ENCODE measurements at places on chromosomes 4 and X.

DNA sequence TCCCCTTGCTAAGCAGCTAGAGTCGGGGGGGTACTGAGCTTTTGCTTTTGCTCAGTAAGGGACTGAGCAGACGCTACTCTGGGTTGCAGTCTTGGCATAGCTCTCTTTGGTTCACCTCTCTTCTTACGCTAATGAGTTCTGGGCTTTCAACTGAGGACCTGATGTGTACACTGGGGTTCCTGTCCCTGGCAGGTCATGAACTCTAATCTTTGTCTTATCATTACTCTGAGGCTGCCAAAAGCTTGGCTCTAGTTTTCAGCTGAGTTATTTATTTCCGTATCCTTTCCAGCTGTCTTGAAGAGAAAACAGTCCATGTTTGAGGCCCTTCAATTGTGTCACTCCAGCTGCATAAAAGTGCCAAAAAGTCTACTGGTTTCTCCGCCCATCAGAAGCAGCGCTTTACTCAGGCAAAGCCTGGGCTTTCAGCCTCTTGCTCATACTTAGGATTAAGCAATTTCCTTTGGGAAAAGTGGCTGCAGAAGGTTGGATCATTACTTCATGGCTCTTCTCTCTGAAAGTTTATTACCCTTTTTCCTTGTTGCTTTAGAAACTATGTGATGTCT is 121.0 kb upstream of the STOX2 start:
- DNase-seq, result no peak

DNA sequence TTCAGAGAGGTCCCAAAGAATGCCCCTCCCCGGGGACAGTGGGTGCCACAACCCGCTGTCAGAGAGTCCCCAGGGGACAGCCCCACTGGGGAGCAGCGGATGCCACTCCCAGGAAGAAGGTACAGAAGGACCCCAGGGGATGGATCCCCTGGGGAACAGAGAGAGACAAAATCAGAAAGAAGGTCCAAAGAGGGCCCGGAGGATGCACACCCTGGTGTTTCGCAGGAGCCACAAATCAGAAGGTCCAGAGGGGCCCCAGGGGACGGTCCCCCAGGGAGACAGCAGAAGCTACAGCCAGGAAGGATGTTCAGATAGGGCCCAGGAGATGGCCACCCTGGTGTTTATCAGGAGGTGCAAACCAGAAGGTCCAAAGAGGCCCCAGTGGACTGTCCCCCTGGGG is 1.4 kb downstream of the TEX13D start:
- DNase-seq, result no peak

- no peak for DNase-seq
Observed at GRCh38 chr4:129804461-129804981, 708.6 kb downstream of the C4orf33 start.

DNA sequence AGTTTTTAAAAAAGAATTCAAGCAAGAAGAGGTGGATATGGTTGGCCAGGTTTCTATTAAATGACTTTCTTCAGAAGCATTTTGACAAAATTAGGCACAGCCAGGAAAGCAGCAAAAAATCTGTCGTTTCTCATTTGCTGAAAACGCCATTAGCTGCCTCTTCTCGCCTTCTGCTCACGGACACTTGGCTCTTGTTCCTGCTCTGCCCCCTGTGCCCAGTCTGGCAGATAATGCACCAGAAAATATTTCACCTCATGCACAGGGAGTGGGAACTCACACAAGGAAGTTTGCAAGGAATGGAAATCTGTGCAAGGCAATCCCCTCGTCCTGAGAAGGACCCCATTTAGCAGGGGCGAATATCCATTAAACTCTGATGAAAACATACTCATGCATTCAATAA is 260.0 kb downstream of the PACRGL start:
- no peak for DNase-seq

DNA sequence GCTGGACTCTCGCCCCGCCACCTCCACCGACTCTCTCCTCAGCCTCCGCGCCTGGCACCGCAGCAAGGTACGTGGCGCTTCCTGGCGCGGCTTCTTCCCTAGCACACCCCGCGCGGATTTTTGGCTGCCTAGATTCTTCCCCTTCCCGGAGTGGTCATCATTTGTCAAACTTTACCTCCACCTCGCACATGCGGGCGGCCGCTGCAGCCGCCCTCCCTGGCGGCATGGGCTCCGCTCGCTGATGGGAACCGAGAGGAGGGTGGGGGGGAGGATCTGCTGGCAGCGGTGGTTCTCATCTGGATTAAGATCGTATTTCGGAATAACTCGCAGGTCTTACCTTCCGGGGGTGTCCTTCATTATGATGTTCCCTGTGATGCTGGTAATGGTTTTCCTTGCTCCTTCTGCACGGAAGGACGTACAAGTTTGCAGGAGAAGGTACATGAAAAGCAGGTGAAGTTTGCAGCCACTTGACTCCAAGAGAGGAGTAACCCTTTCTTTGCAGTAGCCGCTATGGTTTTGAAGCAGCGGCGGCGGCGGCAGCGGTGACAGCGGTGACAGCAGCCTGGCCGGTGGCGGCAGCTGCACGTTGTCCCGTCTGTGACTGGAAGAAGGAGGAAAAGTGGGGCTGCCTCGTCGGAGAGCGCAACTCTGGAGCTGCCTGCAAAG is 2183.9 kb upstream of the TENM3 start:
- no peak for DNase-seq

- no peak for DNase-seq
Observed at GRCh38 chr4:94410678-94411206, 41.0 kb upstream of the PDLIM5 start.

DNA sequence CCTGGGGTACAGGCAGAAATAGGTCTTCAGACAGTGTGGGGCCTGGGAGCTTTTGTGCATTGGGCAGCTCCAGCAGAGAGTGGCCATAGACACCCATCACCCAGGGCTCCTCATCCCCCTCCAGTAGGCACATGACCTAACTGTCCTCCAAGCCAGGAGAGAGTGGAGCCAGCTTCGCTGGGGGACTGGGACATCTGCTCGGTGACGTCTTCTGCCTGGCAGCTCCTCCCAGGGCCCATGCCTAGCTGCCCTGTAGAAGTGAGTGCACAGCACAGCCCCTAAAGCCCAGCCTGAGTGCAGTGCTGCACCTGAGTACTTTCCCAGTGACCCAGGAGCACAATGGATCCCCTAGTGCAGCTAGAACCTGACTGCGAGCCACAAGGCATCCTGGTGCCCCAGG is 279.7 kb upstream of the SLC7A11 start:
- DNase-seq, result no peak

GRCh38 chr4:6470502-6471306 is 1.7 kb downstream of the PPP2R2C start:
- peak; percentile 70 for DNase-seq

DNA sequence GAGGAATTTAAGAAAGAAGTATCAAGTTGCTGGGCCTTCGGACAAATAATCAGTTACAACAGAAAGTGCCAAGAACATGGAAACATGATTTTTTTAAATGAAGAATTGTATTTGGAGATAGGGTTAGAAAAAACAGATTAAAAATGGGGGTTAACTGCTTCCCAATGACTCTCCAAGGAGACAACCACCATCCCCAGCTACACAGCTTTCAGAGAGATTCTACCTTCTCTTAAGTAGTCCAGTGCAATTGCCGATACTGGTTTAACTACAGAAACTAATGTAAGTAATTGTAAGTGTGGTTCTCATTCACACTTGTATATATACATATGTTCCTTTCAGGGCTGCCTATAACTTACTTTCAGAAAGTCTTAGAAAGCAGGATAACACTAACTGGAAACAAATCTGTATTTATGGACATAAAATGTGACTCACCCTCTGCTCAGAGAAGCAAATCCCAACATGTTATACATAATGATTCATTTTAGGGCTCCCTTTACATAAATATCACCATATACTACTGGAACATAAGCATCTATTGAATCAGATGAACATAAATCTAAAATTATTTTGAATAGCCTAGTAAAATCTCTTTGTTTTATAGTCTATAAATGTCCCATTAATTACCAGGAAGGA is 248.9 kb upstream of the UGT8 start:
- DNase-seq, result no peak

GRCh38 chr4:13539047-13539618 is 5.2 kb downstream of the NKX3-2 start:
- no peak for DNase-seq

- DNase-seq, result no peak
Observed at GRCh38 chrX:19532709-19533108, 17.4 kb upstream of the MAP3K15 start.

DNA sequence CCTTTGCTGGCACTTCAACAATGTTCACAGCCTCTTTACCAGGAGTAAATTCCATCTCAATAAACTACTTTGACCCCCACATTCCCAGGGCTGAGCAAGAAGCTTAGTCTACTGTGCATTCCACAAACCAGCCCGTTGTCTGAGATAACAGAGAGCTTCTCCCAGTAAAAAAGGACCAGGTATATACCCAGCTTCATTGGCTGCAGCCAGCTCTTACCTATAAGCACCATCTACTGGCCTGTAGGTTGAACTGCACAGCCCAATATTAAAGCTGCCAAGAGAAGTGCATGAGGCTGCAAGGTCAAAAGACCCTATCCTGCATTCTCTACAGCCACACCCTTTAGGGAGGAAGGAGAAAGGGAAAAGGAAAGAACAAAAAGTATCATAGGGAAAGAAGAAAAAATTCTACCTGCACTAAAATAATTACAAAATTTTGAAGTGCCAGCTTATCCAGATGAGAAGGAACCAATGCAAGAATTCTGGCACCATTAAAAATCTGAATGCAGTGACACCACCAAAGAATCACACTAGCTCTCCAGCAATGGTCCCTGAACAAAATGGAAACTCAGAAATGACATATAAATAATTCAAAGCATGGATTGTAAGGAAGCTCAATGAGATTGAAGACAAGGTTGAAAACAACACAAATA is 45.7 kb upstream of the INTU start:
- no peak for DNase-seq

DNA sequence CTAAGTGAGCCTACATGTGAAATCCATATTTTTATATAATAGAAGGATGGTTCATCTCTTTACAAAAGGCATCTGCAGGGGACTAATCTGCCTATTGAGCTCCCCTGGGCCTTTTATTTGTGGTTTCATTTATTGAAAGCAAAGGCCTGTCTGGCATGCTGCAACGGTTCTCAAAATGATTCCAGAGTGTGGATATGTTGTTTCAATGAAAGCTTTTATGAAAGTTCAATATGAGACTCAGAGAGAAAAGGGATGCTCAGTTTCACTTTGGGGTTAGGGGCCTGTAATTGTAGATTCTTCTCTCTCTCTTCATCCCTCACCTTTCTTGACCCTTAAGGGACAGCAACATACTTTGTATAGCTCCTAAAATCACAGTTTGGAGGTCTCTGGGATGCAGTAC is 204.2 kb upstream of the CASK start:
- DNase-seq, result no peak

DNA sequence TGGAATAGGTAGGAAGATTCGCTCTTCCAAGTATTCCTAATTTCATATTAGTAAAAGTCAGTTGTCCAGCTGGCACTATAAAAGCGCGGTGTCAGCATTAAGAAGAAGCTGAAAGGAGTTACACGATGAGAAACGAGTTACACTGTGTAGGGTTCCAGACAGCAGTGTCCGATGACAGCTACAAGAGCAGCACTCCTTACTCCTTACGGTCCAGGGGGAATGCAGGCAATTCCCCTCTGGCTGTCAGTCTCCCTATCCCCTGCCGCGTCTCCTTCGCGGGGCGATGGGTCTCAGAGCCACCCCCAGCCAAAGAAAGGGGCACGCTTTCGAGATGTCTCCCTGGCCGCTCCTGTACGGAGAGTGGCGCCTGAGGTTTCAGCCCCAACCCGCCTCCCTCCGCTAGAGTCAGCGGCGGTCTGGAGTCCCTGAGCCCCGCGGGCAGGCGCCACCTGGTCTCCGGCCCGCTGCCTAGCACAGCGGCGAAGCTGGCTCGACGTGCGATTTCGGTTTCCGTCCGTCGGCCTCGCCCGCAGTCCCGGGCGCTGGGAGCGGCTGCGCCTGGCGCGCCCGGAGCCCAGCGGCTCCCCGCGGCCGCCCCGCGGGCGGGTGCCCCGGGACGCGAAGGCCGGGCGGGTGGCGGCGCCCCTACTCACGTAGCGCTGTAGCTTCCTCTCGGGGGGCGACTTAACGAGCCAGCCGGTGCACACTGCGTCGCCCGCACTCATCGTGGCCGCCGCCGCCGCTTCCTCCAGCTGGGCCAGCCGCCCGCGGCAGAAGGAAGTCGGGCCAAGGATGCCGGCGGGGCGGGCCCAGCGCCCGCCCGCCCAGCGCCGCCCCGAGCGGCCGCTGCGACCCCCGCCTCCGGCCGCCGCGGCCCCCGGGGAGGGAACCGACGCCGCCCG is at the start of gene GAB3:
Gene GAB3, minus strand, starts transcription at position 777 of the 902 bp plus-strand sequence. Its CDS starts 52 bp downstream, at position 725.
- no peak for DNase-seq

DNA sequence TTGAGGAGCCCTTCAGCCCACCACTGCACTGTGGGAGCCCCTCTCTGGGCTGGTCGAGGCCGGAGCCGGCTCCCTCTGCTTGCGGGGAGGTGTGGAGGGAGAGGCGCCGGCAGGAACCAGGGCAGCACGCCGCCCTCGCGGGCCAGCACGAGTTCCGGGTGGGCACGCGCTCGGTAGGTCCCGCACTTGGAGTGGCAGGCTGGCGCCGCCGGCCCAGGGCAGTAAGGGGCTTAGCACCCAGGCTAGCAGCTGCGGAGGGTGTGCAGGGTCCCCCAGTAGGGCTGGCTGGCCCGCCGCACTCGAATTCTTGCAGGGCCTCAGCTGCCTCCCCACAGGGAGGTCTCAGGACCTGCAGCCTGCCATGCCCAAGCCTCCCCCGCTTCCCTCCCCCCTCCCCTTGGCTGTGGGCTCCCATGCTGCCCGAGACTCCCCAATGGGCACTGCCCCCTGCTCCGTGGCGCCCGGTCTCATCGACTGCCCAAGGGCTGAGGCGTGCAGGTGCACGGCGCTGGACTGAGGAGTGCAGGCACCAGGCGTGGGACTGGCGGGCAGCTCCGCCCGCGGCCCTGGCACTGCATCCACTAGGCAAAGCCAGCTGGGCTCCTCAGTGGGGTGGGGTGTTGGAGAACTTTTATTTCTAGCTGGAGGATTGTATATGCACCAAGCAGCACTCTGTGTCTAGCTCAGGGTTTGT is 127.5 kb downstream of the DCK start:
- no peak for DNase-seq

DNA sequence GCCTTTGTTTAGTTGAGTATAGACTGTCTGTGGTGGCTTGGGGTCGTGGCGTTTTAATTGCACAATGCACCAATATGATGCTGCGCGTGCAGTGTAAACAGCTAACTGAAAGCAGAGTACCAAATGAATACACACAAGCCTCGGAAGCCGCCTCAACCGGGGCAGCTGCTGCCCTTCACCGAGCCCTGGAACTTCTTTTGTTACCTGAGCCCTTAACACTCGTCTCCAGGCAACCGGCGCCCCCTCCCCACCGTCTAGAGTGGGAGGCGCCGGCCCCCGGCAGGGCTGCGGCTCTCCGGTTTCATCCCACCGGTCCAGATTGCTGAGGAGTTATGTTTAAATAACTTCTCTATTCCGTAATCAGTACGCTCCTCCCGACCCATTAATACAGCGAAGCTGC is 173.2 kb upstream of the TBL1X start:
- no peak for DNase-seq

All from C1 segment of cervical spinal cord (tissue), 14 donors.